Stimulated activated CD8-positive, alpha-beta memory T cell treated with anti-CD3 and anti-CD28 coated beads, Interleukin-4, amount 100 ng/mL, for 1 hour (primary cell): ENCODE measurements at places on chromosomes 11 and 22.

DNA sequence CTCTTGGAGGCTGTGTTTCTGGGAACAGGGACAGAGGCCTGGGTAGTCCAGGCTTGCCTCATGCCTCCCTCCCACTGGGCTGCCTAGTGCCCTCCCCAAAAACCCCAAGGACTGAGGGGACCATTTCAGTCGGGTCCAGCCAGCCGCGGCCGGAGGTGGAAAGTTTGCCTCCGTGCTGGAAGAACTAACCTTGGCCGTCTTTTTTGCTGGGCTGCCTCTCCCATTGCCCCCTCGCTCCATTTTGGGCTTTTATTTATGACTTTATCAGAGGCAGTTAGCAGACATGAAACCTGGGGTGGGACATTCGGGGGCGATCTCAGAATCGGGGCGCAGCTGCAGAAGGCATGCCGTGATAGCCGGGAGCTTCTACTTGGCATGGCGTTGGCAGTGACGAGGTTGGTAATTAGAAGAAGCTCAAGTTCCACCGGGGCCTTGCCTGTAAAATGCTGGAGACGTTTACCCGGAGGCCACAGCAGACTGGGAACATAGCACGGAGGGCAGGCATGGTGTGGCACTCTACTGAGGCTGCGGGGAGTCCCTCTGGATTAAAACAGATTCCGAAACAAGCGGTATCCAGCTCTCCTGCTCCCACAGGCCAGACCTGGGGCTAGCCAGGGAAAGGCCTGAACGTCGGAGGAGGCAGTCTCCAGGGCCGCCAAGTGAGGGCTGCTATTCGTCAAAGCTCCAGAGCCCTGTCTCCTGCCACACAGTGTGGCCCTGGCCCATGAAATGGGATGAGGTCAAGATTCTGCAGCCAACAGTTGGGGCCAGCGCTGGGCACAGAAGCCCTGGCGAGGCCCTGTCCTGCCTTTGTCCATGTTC, 76.4 kb upstream of the PPARA start:
- DNase-seq = no peak

- no peak for DNase-seq
Observed at GRCh38 chr22:20636945-20637344, 129.5 kb downstream of the MED15 start.

DNA sequence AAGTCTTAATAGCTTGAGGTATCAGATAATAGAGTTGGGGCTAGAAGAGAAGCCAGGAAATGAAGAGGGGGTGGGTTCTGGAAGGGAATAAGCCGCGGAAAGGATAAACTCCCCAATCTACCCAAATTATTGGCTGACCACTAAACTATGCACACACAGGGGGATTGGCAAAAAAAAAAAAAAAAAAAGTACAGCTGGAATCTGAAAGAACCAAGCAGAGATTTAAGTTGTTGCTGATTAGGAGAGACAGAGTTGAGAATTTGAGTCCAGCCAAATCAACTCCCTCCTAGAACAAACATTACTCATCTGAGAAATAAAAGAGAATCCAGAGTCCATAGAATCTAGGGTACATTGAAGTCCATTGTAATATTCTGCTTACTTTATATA, 134.9 kb downstream of the CCDC81 start:
- no peak for DNase-seq

GRCh38 chr11:26762089-26762488, 40.2 kb upstream of the SLC5A12 start:
- DNase-seq = no peak

GRCh38 chr11:133302056-133302455, 230.2 kb downstream of the OPCML start:
- no peak for DNase-seq

- no peak for DNase-seq
Observed at GRCh38 chr11:66050581-66051231, 1.5 kb upstream of the SF3B2 start.

- no peak for DNase-seq
Observed at GRCh38 chr11:18770479-18771125, 21.0 kb downstream of the PTPN5 start.

- no peak for DNase-seq
Observed at GRCh38 chr11:32002311-32002710, 88.6 kb upstream of the RCN1 start.

- no peak for DNase-seq
Observed at GRCh38 chr11:119258180-119258579, 52.0 kb downstream of the CBL start.
